ENCODE measurements at places on chromosomes 2 and 18.

DNA sequence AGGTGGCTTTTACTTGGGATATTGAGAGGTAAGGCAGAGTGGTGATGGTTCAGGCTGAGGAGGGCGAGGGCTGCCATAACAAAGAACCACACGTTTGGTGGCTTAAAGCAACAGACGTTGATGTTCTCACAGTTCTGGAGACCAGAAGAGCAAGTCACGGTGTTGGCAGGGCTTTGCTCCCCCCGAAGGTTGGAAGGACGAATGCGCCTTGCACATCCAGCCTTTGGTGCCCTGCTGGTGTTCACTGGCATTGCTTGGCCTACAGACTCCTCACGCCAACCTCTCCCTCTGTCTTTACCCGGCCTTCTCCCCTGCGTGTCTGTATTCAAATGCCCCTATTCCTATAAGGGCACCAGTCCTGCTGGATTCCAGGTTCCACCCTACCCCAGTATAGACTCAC, 125.4 kb downstream of the TPO start:
- peak; percentile 69 for DNase-seq

DNA sequence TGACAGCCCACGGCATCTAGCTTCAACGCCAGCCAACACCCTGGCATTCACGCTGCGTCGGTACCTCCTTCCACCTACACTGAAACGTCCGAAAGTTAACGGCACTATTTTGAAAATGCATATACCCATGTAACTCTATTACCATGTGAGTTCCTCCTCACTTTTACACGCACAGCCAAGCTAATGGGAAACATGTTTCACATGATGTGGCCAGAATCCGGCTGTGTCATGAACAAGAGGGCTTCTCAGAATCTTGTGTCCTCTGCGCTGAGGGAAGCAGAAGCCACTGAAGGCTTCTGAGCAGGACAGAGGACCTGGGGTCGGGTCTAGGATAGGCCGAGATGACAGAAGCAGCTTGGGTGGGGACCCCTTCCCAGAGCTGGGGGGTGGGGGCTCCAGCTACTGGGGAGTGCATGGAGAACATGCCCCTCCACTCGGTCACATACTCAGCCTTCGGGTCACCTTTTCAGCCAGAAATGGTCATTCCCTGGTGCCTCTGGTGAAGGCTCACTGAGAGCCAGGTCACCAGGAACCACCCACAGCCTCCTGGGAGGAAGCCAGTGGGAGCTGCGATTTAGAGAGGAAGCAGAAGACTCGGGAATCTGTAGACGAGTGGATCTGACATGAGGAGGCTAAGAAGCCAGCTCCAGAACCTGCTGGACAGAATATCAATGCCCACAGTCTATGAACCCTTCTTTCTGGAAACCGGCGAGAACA, 41.5 kb downstream of the HDAC4 start:
- DNase-seq: no peak

DNA sequence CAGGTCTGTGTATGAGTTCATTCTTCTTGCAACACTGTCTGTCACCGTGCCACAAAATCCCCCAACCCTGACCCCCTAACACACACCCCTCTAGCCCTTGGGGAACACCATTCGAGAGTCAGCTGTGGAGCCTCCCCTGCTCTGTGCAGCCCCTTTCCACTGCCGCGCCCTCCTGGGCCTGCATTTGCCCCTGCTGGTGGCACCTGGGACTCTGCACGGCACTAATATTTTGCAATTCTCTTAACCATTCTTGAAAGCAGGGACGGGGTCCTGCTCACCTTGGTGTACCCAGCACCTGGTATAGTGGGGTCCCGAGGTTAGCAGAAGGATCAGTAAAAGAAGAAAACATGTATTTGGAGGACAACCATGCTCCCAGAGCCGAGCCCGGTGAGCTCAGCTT, 124.0 kb downstream of the HDAC4 start:
- DNase-seq: no peak

GRCh38 chr2:137173463-137173862, 408.1 kb downstream of the THSD7B start:
- DNase-seq: no peak

DNA sequence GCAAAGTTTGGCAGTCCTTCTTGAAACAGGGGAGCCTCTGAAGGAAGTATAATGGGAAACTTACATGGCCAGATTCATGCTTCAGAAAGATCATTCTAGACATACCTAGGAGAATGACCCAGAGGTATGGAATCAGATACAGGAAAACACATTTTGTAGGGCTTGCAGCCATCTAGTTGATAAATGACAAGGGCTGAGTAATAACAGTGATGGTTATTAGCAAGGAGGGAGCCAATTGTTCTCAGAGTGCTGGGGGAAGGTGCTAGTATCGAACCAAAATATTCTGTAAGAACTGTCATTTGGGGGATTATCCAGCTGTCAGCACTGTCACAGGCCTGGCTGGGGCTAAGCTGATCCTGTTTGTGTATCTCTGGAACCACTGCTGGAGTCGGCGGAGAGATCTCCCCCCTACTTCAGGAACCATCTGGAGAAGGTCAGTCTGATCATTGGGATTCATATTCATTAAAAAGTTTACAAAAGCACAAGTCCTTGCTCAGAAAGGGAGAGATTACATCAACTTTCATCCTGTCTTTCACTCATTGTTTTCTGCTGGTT, 113.8 kb upstream of the THSD7B start:
- no peak for DNase-seq

GRCh38 chr2:128368437-128369107, 49.9 kb upstream of the HS6ST1 start:
- peak; percentile 6 for DNase-seq

- no peak for DNase-seq
Observed at GRCh38 chr18:10318691-10318970, 135.8 kb upstream of the APCDD1 start.

DNA sequence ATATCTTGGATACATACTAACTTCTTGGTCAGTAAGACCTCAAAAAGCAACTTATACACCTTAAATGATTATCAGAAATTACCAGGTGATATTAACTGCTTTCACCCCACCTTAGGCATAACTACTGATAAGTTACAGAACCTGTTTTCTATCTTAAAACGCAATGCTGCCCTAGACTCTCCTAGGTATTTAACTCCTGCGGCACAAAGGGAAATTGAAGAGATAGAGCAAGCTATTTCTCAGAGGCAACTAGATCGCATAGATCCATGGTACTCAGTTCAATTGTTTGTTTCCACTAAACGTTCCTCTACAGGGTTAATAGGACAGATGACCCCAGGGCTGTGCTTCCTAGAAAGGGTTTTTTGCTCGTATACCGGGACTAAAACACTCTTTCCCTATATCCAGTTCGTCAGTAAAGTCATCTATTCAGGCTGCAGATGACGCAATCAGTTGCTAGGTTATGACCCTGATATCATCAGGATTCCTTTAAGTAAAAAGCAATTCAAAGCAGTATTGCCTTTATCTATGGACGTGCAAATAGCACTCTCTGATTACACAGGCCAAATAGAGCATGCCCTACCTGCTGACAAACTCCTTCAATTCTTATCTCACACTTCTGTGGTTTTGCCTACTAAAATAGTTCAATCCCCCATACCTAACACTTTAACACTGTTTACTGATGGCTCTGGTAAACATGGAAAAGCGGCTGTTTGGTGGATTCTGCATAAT, 62.3 kb upstream of the MYO3B start:
- DNase-seq: no peak

- no peak for DNase-seq
Observed at GRCh38 chr2:27653397-27653796, 10.0 kb downstream of the SUPT7L start.

DNA sequence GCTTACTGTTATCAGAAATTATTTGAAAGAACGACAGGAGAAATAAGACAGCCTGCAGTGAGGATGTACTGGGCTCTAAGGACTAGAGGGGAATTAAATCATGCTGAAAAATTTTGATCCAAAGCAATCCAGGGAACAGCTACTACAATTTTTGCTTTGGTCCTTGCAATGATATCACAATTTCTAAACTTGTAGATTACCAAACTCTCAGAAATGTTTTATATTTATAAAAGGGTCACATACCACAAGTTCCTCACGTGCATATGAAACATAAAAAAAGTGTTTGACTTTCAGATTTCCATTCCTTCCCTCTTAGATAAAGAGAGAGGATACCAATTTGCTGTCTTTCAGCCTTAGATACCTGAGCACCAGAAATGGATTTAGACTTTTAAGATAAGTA, 261.2 kb downstream of the STK39 start:
- DNase-seq: no peak

DNA sequence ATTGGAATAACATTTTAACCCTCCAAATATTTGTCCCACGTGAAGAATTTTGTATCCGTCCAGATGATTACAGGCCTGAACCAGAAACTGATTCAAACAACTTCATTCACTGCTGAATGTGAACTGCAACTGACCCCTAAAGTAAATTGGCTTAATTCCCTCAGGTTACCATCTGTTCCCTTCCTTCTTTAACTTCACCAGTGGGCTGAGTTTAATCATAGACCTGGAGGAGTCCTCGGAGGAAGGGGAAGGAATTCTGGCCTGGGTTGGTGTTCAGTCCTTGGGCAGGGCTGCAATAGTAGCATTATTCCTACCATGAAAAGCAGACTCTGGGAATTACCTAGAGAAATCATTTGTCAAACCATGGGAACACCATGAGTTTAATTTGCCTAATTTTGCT, 207.4 kb downstream of the TMEM247 start:
- DNase-seq: peak; percentile 83

DNA sequence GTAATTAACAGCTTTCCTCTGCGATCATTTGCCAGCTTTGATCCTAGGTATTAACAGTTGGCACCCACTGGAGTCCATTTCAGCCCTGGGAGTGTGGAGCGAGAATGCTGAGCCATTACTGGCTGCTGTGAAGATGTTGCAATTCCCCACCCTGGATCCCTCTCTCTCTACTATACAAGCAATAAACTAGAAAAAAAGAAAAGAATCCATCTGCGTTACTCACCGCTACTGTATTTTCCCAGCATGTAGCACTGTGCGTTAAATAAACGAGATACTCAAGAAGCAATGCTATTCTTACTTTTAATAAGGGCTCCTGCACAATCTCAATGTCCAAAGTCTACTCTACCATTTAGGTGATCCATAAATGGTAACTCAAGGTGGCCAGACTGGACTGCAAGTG, 8.5 kb downstream of the RTTN start:
- DNase-seq: no peak

GRCh38 chr2:120856421-120856862, 120.8 kb downstream of the GLI2 start:
- DNase-seq: no peak

- DNase-seq: no peak
Observed at GRCh38 chr18:21167641-21168377, 56.2 kb upstream of the ROCK1 start.

DNA sequence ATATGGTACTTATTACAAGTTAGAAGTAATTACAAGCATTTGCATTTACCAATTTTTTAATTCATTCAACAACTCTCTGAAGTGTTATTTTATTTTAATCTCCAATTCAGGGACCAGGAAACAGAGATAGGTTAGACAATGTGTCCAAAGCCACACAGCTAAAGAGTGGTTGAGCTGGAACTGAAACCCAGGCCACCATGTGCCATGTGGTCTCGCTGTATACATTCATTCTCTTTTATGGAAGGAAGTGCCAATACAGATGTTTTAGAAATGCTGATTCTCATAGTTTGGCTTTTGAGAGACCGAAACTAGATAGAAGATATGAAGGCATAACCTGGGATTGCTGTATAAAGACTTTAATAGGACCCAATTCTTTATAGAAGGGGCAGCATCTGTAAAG, 684.6 kb upstream of the ID2 start:
- no peak for DNase-seq

DNA sequence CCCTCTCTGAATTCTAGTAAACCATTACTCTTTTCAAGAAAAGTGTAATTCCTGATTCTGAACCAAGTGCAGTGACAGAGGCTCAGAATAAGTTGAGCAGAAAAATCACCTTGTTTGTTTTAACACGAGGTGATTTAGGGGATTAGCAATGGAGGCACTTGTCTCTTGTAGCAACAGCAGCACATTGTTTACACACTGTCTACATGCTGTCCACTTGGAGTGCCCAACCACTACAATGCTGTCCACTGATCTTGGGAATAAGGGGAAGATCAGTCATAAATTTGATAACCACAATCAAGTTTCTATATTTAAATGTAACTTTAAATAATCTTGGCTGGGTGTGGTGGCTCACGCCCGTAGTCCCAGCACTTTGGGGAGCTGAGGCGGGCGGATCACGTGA, 13.9 kb upstream of the RMND5A start:
- no peak for DNase-seq

DNA sequence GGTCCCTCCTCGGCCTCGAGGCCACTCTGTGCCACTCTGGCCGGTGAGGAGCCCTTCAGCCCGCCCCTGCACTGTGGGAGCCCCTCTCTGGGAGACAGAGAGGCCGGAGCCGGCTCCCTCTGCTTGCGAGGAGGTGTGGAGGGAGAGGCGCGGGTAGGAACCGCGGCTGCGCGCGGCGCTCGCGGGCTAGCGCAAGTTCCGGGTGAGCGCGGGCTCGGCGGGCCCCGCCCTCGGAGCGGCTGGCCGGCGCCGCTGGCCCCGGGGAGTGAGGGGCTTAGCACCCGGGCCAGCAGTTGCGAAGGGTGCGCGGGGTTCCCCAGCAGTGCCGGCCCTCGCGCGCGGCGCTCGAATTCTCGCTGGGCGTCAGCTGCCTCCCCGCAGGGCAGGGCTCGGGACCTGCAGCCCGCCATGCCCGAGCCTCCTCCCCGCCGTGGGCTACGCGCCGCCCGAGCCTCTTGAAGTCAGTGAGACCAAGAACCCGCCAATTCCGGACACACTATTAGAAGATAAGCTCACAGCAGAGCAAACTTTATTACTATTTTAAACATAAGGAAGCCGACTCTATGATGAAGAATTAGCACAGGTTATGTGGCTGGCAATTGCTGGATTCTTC, 825.8 kb upstream of the FANCL start:
- no peak for DNase-seq

- DNase-seq: no peak
Observed at GRCh38 chr2:44817256-44817655, 124.2 kb upstream of the SIX3 start.

GRCh38 chr2:231660860-231661259, 47.5 kb upstream of the PTMA start:
- DNase-seq: no peak

DNA sequence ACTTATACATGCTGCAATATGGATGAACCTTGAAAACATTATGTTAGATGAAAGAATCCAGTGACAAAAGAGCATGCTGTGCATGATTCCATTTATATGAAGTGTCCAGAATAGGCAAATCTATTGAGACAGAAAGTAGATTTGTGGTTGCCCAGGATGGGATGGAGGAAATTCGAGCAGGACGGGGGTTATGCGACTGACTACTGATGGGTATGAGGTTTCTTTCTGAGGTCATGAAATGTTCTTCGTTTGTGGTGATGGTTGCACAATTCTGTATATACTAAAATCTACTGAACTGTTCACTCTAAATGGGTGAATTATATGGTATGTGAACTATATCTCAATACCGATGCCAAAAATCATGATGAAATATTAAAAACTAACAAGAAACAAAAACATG, 18.9 kb upstream of the MTERF4 start:
- no peak for DNase-seq
